ENCODE measurements at places on chromosomes 7 and 10.

DNA sequence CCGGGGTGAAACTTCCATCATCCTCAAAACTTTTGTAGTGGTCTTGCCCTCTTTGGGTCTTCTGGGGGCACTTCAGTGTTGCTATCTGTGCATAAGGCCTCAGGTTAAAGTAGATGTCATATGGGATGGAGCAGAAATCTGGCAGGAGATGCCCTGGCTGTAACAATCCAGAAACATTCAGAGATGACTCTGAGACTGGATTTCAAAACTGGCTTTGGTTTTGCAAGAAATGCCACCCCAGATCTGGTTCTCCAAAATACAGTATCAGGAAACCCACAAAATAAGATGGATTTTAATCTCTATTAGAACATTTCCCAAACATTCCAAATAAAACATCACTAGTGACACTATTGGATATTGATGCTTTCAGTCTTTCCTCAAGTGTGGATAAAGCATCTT lies 191.5 kb downstream of the REEP3 start:
- no peak for DNase-seq

GRCh38 chr10:114868870-114869519 lies 47.4 kb downstream of the FHIP2A start:
- no peak for DNase-seq

GRCh38 chr10:104199567-104199966 lies 32.6 kb downstream of the CFAP43 start:
- DNase-seq: no peak

DNA sequence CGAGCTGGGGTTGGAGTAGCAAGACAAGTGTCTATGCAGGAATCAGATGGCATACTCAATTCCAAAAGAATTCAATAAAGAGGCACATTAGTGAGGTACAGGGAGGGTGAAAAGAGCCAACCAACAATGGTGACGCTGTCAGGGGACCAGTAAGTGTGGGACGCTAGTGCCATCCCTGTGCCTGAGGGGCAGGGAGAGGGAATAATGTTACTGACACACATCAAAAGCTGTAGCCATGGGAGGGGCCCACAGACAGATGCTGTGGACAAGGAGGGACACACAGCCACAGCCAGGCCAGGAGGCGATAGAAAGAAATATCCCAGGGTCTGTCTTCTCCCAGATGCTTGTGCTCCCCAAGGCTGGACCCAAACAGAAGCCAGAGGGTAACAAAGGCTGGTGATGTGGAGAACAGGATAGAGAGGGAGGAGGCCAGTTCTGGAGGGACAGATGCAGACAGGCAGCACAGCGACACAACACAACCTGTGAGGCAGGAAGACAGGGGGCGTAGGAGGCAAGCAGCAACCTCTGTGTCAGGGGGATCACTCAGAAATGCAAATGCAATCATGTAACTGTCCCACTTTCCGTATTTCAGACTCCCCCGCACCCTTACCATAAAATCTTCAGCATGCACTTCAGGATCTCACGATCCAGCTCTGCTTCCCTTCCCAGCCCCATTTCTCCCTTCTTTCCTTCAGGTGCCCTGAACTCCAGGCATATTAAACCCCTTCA lies 240.5 kb upstream of the FZD8 start:
- no peak for DNase-seq

GRCh38 chr7:70505886-70506285 lies 626.1 kb upstream of the GALNT17 start:
- no peak for DNase-seq

GRCh38 chr10:81219758-81220157 lies 655.2 kb upstream of the NRG3 start:
- no peak for DNase-seq

DNA sequence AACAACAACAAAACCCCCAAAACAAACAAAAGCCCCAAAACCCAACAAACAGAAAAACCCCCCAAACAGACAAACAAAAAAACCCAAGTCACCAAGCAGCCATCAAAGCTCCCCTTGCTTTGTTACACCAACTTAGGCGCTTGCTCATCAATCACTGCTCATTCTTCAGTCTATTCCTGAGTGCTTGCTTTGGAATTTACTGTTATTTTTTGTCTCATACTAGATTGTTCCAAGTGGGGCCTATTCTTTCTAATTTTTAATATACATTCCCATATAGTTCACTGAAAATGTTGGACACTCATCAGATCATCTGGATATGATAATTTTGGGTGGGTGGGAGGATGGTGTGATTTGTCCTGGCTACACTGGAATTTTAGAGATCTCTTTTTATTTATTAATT lies 126.0 kb upstream of the JCAD start:
- no peak for DNase-seq
